ENCODE measurements at places on chromosomes 7 and 10.
A peak's percentile ranks its signal among the peaks of the same experiment; 100 is the strongest.

GRCh38 chr7:78178319-78178718 is 379.7 kb downstream of the PHTF2 start:
- peak; percentile 36 for DNase-seq

DNA sequence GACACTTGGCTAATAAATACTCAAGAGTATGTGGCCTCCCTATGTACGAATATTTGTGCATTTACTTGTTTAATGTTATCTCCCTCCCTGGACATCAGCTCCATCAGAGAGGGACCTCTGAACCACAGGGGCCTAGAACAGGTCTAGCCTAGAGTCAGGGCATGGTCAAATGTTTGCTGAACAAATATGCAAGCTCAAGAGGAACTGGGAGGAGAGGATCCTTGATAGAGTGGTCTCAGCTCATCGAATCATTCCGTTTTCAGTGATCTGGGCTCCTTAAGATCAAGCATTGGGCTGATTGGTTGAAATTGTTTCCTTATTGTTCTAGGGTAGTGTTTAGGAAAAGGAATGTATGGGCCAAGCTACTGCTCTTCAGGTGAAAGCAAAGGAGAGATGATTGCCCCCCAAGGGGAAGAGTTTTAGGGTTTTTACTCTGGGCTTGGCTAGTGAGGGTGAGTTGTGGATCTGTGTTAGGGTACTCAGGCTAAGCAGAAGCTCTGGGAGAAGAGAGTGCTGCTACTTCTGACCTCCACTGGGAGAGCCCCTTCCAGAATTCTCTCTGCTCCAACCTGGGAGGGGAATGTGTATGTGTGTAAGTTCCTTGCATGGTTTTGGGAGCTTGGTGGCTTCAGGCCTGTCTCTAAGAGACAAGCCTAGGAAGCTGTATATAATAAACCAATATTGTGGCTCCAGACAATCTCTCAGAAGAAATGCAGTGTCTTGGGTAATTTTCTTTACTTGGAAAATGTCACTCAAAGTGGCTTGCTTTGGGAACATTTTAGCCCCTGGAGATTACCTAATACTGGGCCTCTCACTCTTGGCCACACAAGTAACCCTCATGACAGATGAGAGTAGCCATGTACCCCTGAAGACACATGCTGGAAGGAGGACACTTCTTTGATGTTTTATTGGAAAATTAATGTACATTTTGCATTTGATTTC is 110.0 kb downstream of the EMX2 start:
- DNase-seq = no peak

DNA sequence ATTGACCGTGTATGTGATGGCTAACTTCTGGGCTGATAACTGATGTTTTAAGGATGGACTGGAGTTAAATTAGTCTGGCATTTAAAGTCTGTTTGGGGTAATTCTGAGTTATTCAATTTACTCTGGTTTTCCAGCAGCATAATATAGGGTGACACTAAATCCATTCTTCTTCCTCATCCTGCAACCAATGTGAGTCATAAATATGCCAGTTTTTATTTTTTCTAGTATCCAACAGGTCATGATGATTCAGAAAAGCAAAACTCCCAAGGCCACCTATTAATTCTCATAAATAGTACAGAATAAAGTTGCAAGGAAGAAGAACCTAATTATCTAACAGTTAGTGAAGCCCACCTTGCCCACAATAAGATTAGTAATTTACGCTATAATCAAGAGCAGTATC is 7.5 kb upstream of the EPHB6 start:
- no peak for DNase-seq

DNA sequence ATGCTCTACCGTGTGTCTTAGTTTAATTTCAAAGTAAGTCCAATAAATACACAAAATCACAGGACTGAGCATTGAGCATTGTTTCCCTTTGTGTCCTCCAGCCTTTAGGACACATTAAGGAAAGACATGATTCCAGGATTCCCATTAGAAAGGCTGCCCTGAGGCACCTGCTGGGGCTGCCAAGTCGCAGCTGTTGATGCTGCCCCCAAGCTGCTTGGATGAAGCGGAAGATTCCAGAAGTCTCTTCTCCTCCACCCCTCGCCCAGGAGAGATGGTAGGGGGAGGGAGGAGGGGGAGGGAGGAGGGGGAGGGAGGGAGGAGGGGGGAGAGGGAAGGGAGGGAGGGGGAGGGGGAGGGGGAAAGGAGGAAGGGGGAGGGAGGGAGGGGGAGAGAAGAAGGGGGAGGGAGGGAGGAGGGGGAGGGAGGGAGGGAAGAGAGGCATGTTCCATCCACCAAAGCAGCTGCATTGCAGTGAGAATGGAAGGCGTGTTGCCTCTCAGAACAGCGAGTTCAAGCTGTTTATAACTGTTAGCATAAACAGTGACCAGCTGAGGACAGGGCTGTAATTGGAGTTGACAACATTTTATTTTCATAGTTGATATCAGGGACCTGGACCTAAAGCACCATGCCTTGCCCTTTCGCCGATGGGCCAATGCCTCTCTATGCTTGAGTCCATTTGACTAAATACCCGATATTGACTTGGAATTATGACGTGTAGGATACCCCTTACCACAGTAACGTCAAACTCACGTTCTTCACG is 67.3 kb downstream of the DIP2C start:
- DNase-seq = no peak

- no peak for DNase-seq
Measured at GRCh38 chr7:69696054-69696591, 97.8 kb downstream of the AUTS2 start.

GRCh38 chr7:30306976-30307375 is 22.6 kb downstream of the ZNRF2 start:
- DNase-seq = no peak

Measured in iris pigment epithelial cell (primary cell).